ENCODE measurements at places on chromosomes 5 and 9. TPM values are rescaled to one million over a fixed set of nuclear protein-coding genes. Genes with fewer than 3 reads are reported as not detected.

The LTC4S gene
- total RNA-seq, result 2.1 TPM

The RAB3C gene
- 230 TPM for total RNA-seq

The OXCT1 gene
- total RNA-seq, result 109 TPM

The LIFR gene
- total RNA-seq, result 107 TPM

The KIF27 gene
- 17.5 TPM for total RNA-seq

The SLC45A2 gene
- 0.23 TPM for total RNA-seq

The C5orf58 gene
- total RNA-seq, result not detected

The MXD3 gene
- total RNA-seq, result 4.4 TPM

The MYMK gene
- total RNA-seq, result not detected

The NTNG2 gene
- total RNA-seq, result 15.5 TPM

The MEGF10 gene
- total RNA-seq, result 29.1 TPM

The PLPP6 gene
- total RNA-seq, result 17.1 TPM

The GHR gene
- 6.0 TPM for total RNA-seq

The MRPL41 gene
- total RNA-seq, result 26.8 TPM

The CCL28 gene
- total RNA-seq, result 0.46 TPM

The TLN1 gene
- 24.9 TPM for total RNA-seq

The MATR3 gene
- 609 TPM for total RNA-seq

The IFNB1 gene
- total RNA-seq, result not detected

The SPATA31A5 gene
- not detected for total RNA-seq

The DBH gene
- under 0.01 TPM for total RNA-seq

The CER1 gene
- total RNA-seq, result 0.69 TPM

The SELENOP gene
- total RNA-seq, result 51.7 TPM

The SLC46A2 gene
- total RNA-seq, result not detected

The CYLC2 gene
- total RNA-seq, result not detected

The FAM81B gene
- total RNA-seq, result 14.8 TPM

Data from diencephalon (tissue), 1 donor.